ENCODE measurements at places on chromosomes 7 and 10.

GRCh38 chr7:105060437-105060836 is 46.4 kb downstream of the KMT2E start:
- DNase-seq: no peak

DNA sequence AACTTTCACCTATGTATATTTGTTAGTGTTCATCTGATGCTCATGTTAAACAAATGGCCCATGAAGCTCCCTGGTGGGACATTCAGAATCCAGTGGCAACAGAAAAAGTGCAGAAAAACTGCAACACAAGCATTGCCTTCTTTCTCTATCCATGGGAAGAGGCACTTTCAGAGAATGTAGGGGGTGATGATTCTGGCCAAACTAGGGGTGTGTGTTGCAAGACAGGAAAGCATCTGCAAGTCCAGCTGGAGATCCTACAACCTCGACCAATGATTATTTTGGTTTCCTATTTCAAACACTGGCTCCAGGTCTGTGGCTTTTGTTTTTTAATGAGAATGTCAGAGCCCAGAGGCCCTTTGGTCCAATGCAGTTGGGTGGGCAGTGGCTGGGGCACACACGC is 198.7 kb downstream of the CXCL12 start:
- DNase-seq: no peak

DNA sequence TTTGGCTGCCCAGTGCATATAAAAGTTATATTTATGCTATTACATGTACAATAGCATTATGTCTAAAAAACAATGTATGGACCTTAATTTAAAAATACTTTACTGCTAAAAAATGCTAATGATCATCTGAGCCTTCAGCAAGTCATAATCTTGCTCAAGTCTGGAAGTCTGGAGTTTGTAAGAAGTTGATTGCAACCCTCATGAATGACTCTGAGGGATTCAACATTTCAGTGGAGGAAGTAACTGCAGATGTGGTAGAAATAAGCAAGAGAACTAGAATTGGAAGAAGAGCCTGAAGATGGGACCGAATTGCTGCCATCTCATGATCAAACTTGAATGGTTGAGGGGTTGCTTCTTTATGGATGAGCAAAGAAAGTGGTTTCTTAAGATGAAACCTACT is 13.0 kb upstream of the ADAMTS14 start:
- no peak for DNase-seq

DNA sequence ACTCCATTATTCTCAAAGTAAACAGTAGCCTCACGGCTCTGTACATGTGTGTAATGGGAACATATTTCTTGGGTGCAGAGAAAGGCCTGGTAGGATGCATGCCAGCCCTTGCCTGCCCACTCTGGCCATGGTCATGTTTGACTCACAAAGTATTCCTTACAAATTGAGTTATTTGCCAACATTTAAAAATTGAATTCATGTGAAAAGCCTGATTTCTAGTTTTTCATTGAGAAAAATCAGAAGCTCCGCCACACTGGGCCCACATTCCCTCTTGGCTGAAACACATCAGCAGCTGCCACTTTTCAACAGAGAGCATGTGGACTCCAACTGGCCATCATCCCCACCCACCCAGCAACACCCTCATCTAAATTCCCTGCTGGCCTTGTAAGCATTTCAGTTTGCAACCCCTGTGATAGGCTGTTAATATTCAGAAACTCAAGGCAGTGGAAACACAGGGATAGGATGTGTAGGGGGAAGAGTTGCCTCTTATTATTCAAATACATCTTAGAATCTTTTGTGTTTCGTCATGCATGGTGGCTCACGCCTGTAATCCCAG is 40.9 kb downstream of the CDH23 start:
- no peak for DNase-seq

- DNase-seq: no peak
Measured at GRCh38 chr7:31302356-31302755, 38.2 kb downstream of the NEUROD6 start.

DNA sequence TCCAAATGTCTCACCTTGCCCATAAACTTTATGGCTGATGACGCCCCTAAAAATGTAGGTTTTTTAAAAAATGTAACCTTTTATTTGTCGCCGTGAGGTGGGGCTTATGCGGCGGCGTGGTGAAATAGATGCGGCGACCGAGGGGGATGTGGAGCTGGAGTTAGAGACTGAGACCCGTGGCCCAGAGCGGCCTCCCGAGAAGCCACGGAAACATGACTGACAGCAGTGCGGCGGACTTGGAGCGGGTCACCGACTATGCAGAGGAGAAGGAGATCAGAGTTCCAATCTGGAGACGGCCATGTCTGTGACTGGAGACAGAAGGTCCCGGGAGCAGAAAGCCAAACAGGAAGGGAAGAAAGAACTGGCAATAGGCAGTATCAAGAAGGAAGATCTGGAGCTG is 46.5 kb downstream of the C7orf33 start:
- no peak for DNase-seq

GRCh38 chr7:81676813-81677212 is 93.0 kb downstream of the HGF start:
- no peak for DNase-seq

DNA sequence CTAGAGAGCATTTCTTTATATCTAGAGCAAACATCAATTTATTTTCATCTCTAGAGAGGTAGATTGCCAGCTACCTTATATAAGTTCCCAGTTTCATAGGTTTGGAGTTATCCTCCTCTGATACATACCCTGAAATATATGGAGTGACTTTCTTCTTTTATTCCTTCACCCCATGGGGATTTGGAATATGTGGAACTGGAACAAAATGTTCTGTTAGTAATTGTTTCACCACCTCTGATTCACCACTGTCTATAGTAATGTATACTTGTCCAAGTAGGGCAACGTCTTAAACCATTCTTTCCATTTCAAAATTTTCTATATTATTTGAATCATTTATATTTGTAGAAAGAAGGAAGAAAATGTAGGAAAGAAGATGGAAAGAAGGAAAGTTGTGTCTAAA is 511.2 kb upstream of the KCND2 start:
- DNase-seq: no peak

DNA sequence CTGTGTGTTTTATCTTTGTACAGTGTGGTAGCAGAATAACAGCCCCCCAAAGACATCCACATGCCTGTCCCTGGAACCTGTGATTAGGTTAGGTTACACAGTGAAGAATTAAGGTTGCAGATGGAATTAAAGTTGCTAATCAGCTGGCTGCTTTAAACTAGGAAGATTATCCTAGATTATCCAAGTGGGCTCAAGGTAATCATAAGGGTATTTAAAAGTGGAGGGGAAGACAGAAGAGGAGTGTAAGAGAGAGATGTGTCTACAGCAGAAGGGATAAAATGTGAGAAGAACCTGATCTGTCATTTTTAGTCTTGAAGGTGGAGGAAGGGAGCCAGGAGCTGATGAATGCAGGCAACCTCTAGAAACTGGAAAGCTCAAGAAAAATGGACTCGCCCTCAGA is 117.6 kb downstream of the ARHGAP22 start:
- no peak for DNase-seq

DNA sequence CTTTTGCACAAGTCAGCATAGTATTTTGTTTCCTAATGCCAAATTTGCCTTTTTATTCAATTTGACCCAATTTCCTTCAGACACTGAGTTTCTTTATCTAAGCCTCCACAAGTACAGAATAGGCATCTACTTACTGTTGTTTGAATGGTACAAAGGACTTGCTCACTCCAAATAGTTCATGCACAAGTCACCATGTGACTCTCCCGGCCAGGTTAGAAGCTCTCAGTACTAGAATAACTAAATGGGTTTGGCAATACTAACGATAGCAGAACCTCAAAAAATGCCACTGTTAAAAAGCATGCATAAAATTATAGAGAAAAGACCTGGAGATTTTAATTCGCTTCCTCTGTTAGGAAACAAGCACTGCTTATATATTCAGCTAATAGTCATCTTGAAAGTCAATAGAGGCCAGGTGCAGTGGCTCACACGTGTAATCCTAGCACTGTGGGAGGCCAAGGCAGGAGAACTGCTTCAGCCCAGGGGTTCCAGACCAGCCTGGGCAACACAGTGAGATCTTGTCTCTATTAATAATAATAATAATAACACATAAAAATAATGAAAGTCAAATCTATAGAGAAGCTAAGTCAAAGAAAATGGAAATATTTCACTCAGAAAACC is 335.8 kb upstream of the MBL2 start:
- no peak for DNase-seq

- DNase-seq: no peak
Measured at GRCh38 chr10:119852822-119853221, 19.8 kb downstream of the MCMBP start.

GRCh38 chr7:130266258-130266960 is at the start of gene CPA2:
Gene CPA2 (plus strand): TSS chr7:130266863. CDS start chr7:130266882, 19 bp downstream.
- no peak for DNase-seq

DNA sequence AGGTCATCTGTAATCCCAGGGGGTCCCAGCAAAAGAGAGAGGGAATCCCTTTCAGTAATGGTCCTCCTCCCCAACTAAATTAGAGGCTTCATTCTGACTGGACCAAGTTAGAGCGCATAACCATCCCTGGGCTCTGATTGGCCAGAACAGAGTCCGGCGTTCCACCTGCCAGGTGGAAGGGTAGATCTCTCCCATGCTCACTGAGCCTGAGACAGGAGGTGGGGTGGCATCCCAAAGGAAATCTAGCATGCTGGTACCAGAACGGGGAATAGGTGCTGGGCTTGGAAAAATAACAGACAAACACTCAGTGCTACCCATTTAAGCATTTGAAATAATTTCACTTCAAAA is 21.0 kb upstream of the TSPAN33 start:
- DNase-seq: no peak

DNA sequence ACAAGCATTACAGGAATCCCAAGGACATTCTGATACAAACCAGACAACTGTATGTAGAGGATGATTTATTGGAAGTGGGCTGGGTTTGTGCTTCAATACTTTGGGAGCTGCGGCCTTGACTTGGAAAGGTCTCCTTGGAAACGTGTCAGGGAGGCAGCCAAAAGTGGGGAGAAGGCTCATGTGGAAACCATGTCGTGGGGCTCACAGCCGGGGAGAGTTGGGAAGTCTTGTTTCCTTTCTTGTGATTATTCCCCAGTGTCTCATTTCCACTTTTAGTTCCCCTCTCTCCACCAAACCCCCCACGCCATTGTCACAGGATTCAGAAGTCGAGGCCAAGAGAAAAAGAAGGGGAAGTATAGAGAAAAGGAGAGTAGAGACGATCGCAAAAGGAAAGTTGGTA is 53.9 kb upstream of the SFMBT2 start:
- DNase-seq: no peak

- no peak for DNase-seq
Measured at GRCh38 chr7:116621649-116622048, 50.3 kb upstream of the MET start.
